Chondrocyte (in vitro differentiated cells): ENCODE measurements at places on chromosomes 1 and 21.

GRCh38 chr1:172581779-172582178, 48.8 kb downstream of the SUCO start:
- no peak overlapping the region for H3K27ac ChIP-seq
- no peak for DNase-seq
- peaks cover 12% of the 10 kb centered on the region for H3K36me3 ChIP-seq
- H3K27me3 ChIP-seq = no peaks in the 10 kb centered on the region

DNA sequence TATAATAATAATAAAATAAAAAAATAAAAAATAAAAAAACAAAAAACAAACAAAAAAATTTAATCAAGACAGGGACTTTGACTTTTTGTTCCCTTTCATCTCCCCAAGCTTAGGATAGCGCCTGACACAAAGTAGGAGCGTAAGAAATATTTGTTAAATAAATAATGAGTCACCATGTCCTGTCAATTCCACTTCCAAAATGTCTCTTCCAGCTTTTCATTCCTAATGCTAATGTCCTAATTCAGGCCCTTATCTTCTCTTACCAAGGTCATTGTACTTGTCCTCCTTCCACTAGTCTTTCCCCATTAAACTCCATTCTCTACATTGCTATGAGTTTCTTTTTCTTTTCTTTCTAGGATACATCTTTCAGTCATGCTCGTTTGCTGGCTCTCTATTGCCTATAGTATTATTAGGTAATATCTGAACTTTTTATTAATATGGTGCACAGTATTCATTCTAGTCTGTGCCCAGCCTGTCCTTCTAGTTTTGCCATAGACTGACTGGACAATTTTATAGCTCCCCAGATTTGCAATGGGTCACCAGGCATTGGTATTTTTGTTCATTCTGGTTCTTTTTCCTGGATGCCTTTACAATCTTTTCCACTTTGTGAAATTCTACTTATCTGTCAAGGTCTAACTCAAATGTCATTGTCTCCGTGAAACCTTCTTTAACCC, 11.4 kb downstream of the NEXN start:
- H3K27me3 ChIP-seq = no peaks in the 10 kb centered on the region
- DNase-seq = no peak
- H3K36me3 ChIP-seq = peaks cover 6% of the 10 kb centered on the region

- DNase-seq = no peak
- no peaks in the 10 kb centered on the region for H3K4me1 ChIP-seq
- no peak overlapping the region for H3K27ac ChIP-seq
- H3K4me3 ChIP-seq = no peak overlapping the region
These were observed 12.3 kb upstream of the JAM2 start for GRCh38 chr21:25626757-25627156.

GRCh38 chr1:9746651-9747050, 77.1 kb downstream of the CLSTN1 start:
- H3K36me3 ChIP-seq = peaks cover 23% of the 10 kb centered on the region
- no peak for DNase-seq
- H3K27ac ChIP-seq = no peak overlapping the region
- no peak overlapping the region for H3K4me3 ChIP-seq
- H3K27me3 ChIP-seq = no peaks in the 10 kb centered on the region

GRCh38 chr1:180773210-180773865, 139.4 kb upstream of the KIAA1614 start:
- peaks cover 1% of the 10 kb centered on the region for H3K36me3 ChIP-seq
- no peaks in the 10 kb centered on the region for H3K27me3 ChIP-seq
- H3K27ac ChIP-seq = peak overlapping the region; percentile 87

DNA sequence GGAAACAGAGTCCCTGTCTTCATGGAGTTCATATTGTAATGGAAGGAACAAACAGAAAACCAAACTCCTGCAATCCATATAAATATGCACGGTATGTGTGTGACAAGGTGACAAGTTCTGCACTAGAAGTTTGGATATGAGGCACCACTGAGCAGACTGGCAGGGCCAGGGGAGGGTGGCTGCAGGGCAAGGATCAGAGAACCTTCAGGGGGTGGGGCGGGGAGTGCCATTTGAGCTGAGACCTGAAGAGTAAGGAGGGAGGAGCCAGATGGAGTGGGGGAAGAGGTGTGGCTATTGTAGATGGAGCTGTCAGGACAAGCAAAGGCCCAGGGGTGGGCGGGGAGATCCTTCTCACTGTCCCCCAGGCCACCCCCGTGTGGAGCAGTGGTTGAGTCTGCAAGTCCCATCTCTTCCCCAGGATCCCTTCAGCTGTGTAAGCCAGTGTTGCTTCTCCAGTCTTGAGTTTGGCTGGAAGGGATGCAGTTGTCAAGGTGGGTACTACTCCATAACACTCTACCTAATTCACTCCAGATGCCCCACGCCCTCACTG, 76.4 kb downstream of the ATP5PO start:
- H3K4me3 ChIP-seq = no peak overlapping the region
- DNase-seq = peak; percentile 55
- H3K27ac ChIP-seq = no peak overlapping the region
- H3K27me3 ChIP-seq = no peaks in the 10 kb centered on the region
- H3K36me3 ChIP-seq = peaks cover 21% of the 10 kb centered on the region
- peaks cover 35% of the 10 kb centered on the region for H3K4me1 ChIP-seq

- peaks cover 37% of the 10 kb centered on the region for H3K4me1 ChIP-seq
- H3K36me3 ChIP-seq = peaks cover 2% of the 10 kb centered on the region
- H3K27ac ChIP-seq = peak overlapping the region; percentile 82
- no peaks in the 10 kb centered on the region for H3K27me3 ChIP-seq
- H3K4me3 ChIP-seq = no peak overlapping the region
- no peak for DNase-seq
These were observed 60.4 kb upstream of the BACH1 start for GRCh38 chr21:29238053-29238966.

DNA sequence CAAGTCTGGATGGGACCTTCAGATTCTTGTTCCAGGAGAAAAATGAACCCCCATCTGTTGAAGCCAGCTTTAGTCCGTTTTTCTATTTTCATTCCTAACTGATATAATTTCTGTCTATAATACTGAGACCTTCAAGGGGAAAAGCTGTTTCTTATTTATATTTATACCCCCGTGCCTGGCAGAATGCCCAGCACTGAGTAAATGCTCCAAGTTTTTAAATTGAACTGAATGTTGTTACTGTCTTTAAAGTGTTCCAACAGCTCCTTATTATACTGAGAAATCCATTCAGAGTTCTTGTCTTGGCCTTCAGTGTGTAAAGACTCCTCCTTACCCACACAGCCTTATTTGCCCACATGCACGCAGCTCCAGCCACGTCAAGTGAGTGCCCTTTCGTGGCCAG, 178.6 kb upstream of the HMGB4 start:
- no peak overlapping the region for H3K4me3 ChIP-seq
- no peak for DNase-seq
- no peaks in the 10 kb centered on the region for H3K4me1 ChIP-seq
- no peaks in the 10 kb centered on the region for H3K36me3 ChIP-seq
- H3K27ac ChIP-seq = no peak overlapping the region
- H3K27me3 ChIP-seq = peaks cover 17% of the 10 kb centered on the region

GRCh38 chr21:24023936-24024335, 1583.3 kb downstream of the MRPL39 start:
- H3K4me3 ChIP-seq = no peak overlapping the region
- no peaks in the 10 kb centered on the region for H3K36me3 ChIP-seq
- DNase-seq = no peak
- no peaks in the 10 kb centered on the region for H3K4me1 ChIP-seq
- no peak overlapping the region for H3K27ac ChIP-seq

DNA sequence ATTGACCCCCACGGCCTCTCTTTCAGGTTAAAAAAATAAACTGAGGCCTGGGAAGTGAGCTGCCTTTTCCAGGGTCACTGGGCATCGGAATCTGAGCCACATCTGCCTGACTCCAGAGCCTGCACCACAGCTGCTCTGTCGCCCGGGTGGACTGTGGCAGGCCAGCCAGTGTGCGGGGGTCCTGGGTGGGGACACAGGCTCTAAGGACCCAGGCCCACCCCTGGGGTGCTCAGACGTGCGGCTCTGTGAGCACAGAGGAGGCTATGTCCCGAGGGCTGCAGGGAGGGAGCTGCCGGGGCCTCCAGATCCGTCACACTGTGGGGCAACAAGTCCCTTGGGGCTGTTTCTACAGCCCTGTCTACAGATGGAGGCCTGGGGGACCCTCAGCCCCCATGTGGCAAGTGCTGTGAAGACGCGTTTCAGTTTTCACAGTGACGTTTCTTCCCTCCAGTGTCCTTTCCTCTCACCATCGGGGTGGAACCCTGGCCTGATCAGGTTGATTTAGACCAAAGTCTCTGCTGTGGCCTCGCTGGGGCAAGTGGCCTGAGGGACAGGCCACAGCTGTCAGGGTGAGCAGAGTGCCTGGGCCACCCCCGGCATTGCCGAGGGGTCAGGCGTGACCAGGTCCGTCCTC, 39.2 kb upstream of the ACTRT2 start:
- no peak overlapping the region for H3K4me3 ChIP-seq
- peak; percentile 74 for DNase-seq
- no peaks in the 10 kb centered on the region for H3K36me3 ChIP-seq

GRCh38 chr21:44478124-44478800, 23.0 kb downstream of the LRRC3 start:
- no peak for DNase-seq
- H3K27ac ChIP-seq = no peak overlapping the region
- peaks cover 1% of the 10 kb centered on the region for H3K36me3 ChIP-seq
- no peaks in the 10 kb centered on the region for H3K4me1 ChIP-seq
- peaks cover 3% of the 10 kb centered on the region for H3K27me3 ChIP-seq

DNA sequence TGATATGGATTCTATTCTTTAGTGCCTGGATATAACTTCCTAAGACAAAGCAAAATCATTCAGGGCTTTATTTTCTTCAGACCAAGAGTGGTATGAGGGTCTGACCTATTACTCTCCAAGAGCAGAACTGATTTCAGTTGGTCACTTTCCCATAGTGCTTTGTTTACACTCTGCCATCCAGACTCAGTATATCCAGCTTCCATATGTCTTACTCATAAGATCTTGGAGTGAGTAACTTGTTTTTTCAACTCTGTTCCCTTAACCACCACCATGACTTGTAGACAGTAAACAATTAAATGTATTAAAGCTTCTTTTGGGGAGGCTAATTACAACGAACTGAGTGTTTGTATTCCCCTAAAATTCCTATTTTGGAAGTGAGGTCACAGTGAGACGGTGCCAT, 83.4 kb downstream of the USP24 start:
- H3K4me1 ChIP-seq = peaks cover 46% of the 10 kb centered on the region
- H3K4me3 ChIP-seq = no peak overlapping the region
- no peaks in the 10 kb centered on the region for H3K27me3 ChIP-seq
- no peak for DNase-seq
- peak overlapping the region; percentile 46 for H3K27ac ChIP-seq

DNA sequence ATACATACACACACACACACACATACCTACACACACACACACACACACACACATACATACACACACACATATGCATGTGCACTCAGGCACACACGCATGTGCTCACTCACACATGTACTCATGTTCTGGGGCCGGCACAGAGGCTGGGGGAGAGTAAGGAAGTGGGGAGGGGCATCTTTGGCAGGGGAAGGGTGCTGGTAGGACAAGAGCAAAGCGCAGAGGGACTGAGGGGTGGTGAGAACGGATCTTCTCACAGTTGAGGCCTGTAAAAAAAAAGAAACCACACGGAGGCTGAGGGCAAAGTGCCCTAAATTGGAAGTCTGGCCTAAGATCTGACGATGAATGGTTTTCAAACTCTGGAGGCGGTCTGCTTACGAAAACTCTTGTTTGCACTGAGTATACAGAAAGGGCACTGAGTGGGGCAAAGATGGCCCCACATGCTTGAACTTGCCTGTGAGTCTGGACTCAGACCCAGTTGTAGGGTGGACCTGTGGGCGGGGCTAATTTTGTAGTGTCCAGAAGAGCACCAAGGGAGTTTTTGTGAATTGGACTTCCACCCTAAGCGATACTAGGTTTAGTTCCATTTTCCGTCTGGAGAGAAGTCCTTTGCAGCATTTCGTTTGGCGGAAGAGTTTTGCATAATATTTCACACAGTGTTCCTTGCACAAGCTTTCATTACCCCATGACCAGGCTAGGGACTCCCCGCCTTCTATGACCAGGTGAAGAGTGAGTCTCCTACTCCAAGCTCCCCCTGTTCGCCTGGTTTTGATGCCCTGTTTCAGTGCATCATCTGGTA, 79.3 kb upstream of the LYST start:
- H3K27ac ChIP-seq = no peak overlapping the region
- peaks cover 18% of the 10 kb centered on the region for H3K4me1 ChIP-seq
- no peak for DNase-seq
- H3K36me3 ChIP-seq = no peaks in the 10 kb centered on the region

DNA sequence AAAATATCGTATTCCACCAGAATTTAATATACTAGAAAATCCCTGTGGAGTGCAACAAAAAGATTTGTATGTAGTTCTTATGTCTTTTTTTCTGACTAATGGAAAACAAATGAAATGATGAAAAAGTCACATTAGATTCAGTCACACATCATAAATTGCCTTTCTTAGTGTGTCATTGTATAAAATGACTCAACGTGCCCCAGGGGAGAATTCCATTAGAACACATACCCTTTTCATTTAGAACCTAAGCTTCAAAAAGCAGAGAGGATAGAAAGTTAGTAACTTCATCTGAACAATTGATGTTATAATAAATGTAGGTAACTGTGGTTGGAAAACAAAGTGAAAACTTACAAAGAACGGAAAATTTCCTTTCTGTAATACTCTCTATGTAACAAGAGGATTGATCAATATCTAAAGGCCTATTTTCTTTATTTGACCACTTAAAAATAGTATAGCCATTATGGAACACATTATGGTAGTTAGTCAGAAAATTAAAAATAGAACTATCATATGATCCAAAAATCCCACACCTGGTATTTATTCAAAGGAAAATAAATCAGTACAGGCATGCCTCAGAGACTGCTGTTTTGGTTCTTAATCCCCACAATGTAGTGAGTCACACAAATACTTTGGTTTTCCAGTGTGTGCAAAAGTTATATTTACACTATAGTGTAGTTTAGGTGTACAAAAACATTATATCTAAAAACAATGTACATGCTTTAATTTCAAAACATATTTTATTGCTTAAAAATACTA, 1016.1 kb downstream of the KCNT2 start:
- H3K4me3 ChIP-seq = no peak overlapping the region
- peak overlapping the region; percentile 38 for H3K27ac ChIP-seq
- H3K36me3 ChIP-seq = peaks cover 3% of the 10 kb centered on the region
- H3K4me1 ChIP-seq = peaks cover 24% of the 10 kb centered on the region

DNA sequence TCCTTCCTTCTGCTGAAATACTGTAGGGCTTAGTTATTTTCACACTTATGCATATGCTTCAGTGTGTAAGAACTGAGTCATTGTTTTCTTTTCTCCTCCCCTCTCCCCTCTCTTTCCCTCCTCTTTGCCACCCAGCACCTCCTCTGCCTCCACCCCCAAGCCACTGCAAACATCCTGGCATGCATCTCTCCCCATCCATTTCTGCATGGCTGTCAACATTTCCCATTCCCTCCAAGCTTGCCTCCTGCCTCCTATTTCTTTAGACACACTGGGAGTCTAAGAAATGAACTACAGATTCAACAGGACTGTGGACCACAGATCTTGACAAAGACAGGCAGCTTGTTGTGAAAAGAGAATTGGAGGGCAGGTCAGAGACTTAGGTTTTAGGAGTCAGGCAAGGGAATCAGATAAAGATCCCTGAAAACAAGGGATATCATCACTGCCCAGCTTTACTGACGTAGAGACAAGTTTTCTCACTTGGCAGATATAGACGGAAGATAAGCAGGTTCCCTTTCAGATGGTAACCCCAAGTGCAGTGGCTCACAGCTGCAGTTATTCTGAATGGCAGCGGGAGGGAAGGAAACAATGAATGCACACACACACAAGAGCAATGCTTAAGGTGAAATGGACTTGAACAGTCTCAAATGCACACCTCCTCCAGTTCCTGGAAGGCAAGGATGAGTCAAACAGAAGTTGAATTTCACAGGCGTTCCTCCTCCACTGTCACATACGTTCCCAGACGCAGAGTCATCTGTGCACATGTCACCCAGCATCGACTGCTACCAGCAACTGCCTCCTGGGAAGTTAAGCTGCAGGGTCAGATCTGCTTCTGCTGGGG, 56.1 kb downstream of the HIVEP3 start:
- peak overlapping the region; percentile 98 for H3K27ac ChIP-seq
- H3K36me3 ChIP-seq = no peaks in the 10 kb centered on the region
- peak overlapping the region; percentile 45 for H3K4me3 ChIP-seq
